Right ventricle myocardium superior (tissue), 1 donor: ENCODE measurements at places on chromosomes 1 and 21.

DNA sequence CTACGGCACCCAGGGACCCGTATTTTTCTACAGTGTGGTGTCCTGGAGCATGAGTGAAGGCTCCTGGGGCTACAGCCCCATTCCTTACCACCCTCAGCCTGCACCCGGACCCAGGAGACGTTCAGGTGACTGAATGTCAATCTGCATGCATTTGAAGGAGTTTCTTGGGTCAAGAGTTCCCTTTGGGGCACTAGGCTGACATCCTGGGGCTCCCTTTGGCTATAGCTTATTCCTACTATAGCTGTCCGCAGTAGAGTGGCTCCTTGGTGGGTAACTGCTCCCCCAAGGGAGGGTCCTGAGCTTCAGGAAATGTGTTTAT, 19.9 kb upstream of the LRRN2 start:
- no peak for DNase-seq

DNA sequence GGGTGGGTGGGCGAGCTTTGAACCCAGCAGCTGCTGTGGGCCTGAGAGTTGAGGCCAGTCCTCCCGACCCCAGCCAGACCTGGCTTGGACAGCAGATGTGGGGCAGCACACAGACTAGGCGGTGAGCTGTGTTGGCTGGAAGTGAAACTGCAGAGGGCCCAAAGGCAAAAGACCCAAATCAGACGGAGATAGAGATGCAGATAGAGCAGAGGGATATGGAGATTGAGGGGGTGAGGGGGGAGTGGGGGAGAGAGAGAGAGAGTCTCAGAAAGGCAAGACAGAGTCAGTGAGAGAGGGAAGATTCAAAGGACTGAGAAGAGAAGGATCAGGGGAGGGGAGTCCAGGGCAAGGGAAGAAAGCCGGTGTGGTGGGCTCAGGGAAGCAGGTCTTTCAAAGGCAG, 17.0 kb upstream of the POU3F1 start:
- DNase-seq = no peak

GRCh38 chr1:75074831-75075395, 59.3 kb upstream of the LHX8 start:
- no peak for DNase-seq

DNA sequence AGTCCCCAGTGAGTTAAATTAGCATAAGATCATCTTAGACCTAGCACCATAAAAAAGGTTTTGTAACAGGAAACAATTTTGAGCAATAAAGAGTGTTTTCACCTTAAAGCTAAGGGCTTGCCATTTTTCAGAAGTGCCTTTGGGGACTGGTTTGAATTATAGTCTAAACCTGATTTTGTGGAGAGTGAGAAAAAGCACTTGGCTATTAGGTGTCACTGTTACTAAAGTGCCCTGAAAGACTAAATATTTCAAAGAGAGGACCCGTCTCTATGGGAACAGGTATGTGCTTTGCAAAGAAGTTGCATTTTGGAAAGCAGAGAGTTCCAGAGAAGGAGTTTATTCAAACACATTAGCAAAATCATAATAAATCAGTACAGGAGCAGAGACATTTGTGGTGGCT, 9.1 kb downstream of the NTNG1 start:
- no peak for DNase-seq

GRCh38 chr1:7103874-7104273, 318.6 kb downstream of the CAMTA1 start:
- DNase-seq = no peak

- peak; percentile 50 for DNase-seq
Measured at GRCh38 chr1:175530183-175530582, 213.2 kb downstream of the TNR start.

DNA sequence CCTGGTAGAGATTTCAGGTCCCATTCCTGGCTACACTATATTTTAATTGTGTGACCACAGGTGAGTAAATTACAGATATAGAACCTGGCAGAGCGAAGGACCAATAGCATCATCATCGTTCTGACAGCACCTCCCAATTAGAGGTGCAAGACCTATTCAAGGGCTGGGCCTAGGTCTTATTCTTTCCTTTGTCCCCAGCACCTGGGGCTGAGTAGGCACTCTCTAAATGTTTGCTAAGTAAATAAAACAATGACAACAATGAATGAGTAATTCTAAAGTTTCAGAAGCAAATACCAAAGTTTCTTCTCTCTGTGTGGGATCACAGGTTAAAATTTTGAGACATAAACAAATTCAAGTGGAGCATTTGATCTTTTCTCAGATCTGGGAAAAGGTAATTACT, 32.7 kb downstream of the BEND5 start:
- no peak for DNase-seq

DNA sequence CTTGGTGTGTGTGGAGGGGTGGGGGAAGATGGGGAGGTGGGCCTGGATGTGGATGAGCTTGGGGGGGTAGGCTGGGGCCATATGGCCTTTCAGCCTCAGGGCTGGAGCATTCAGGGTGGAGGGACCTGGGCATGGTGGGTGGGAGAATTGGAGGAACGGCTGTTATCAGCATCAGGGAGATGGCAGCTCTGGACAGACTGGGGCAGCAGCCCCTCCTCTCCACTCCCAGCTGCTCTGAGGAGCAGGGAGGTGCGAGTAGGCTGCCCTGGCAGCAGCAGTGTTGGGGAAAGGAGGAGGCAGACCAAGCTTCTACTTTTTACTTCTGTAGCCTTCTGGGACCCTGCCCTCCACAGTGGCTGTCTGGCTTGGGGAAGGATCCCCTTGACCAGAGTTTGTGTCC, 10.2 kb downstream of the PPFIA4 start:
- no peak for DNase-seq

GRCh38 chr1:67040405-67040804, 13.5 kb downstream of the SLC35D1 start:
- DNase-seq = no peak

DNA sequence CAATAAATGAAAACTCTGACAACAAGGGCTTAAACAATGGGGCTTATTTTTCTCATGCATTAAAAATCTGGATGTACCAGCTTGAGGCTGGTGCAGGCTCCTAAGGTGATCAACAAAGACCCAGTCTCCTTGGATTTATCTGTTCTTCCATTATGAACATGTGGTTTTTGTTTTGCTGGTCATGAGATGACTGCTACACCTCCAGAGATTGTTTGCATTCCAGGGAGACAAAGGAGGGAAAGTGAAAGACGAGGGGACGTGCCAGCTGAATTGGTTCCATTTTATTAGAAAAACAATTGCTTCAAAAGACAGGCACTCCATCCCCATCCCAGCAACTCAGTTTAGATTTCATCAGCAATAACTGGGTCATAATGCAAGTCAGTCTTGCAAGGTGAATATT, 90.9 kb upstream of the KCNK1 start:
- no peak for DNase-seq

DNA sequence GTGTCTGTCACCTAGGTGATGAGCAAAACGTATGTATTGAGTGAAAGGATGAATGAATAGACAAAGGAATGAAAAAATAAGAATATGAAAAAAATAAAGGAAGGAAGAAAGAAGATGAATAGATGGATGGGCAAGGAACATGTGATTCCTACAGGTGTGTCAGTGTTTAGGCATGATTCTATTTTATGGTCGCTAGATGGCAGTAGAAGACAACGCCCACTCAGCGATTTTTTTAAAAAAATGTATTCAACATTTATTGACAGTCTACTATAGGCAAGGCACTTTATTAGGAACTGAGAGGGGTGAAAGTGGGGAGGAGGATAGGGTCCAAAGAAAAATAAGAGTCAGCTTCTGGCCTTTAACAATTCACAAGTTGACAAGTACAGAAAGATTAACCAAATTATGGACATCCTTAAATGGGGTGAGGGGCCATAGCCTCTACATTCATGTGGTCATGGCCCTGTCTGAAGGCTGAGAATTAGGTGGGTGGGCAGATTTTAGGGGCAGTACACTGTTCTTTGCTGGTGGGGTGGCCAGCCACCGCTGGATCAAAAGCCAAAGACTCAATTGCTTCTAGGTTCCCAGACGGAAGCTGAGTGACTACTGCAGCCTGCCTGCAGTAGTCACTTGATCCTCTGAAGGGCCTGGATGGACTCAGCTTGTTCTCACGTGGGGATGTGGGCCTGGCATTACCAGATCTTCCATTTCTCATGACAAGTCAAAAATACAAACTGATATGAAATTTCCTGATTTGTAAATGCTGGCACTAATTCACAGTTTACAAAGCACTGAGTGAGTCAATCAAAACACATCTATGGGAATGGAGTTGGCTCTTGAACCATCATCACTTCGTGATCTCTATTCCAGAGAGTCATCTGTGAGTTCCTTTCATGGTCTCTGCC, 83.9 kb downstream of the FASLG start:
- DNase-seq = no peak

- peak; percentile 33 for DNase-seq
Measured at GRCh38 chr1:10624256-10625050, 149.7 kb downstream of the PEX14 start.

- no peak for DNase-seq
Measured at GRCh38 chr1:21050031-21050430, 126.7 kb downstream of the EIF4G3 start.

GRCh38 chr1:41428738-41429640, 55.5 kb downstream of the EDN2 start:
- no peak for DNase-seq

DNA sequence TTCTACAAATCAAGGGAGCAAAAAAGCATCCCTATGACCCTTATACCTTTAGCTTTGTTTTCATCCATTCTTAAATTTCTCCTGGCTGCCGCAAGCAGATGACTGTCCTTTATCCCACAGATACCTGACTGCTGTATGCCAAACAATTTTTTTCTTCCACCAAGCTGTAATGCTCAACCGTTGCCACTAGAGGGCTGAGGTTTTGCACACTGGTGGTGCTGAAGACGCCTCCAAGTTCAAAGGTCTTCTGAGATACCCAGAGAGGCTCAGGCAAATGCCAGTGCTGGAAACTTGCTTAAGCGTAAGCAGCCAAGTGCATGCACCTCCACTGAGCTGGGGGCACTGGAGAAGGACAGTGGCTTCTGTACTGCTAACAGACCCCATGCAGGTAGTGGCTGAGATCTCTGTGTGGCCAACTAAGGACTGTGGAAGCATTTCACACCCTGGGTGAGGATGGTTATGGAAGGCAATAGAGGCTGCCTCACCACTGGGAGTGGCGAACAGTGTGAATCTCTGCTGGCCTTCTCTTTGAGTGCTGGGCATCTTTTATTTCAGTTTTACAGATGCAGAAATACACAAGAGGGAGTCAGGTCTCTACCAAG, 28.5 kb downstream of the CNIH3 start:
- no peak for DNase-seq

DNA sequence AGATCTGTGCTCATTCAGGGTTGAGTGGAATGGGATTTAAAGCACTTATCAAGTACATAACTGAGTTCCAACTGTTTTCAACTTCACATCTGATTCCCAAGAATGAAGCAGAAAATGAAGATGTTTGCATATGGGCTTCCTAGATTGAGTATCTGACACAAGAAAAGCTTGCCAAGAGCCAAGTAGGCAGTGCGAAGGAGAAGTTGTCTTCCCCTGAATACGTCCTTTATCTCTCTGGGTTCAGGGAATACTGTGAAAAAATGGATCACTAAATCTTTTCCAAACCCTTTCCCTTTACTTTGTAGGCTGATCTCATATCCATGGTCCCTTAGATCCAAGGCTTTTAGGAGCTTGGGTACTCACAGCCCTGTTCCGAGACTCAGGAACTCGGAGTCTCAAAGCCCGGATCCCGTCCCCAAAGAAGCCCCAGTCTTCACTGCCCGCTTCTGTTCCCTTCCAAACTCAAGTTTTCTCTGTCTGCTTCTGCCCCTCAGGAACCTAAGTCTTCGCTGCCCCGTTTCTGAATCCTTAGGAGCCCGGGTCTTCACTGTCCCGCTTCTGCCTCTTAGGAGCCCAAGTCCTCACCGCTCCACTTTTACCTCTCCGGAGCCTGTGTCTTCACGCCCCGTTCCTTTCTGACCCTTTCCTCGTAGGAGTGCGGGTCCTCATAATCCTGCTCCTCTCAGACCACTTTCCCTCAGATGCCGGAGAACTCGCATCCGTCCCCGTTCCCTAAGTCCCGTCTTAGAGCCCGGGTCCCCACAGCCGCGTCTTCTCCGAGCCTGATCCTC, 616 bp downstream of the TAF12 start:
- DNase-seq = no peak

GRCh38 chr1:86991549-86992186, 77.2 kb downstream of the HS2ST1 start:
- no peak for DNase-seq
